Stimulated activated CD4-positive, alpha-beta T cell treated with anti-CD3 and anti-CD28 coated beads, Interleukin-2, amount 100 ng/mL, for 24 hours (primary cell): ENCODE measurements at places on chromosomes 11 and 22.

- no peak for DNase-seq
Observed at GRCh38 chr22:31282748-31283468, 9.4 kb downstream of the PIK3IP1 start.

DNA sequence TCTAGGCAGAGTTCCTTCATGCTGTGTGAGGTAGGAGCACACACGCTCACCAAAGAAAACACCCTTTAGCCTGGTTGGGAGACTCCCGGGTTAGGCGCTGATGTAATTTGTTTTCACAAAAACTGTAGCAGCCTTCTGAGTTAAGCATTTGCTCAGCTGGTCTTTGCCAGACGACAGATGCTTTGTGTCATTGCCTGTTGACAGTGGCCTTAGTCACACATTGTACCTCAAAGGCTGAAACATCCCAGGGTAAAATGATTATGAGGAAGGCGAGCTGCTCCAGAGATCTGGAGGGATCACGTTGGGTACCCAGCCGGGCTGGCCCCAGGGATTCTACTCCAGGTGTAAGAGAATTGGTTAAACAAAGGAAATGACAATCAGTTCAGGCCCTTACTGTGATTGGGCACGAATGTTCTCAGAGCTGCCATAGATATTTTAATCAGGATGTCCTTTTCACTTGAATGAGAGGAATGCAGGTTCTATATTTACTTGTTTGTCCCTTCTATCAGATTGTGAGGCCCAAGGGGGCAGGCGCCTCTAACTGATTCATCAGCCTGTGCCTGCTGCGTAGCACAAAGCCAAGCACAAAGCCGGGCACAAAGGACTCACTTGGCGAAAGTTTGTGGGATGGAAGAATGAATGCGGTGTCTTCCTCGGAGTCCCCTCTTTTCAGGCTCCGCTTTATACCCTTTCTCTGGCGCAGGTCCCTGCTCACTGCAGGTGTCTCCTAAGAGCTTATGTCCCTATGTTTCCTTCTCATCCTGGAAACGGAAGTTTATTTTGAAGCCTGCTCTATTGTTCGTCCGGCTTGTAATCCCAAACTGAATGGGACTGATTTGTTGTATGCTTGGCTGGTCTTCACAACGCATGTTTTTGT, 47.1 kb downstream of the ADM start:
- no peak for DNase-seq

- no peak for DNase-seq
Observed at GRCh38 chr11:74816664-74817063, 68.0 kb downstream of the RNF169 start.

GRCh38 chr11:1542267-1542666, 29.8 kb downstream of the DUSP8 start:
- DNase-seq = no peak

DNA sequence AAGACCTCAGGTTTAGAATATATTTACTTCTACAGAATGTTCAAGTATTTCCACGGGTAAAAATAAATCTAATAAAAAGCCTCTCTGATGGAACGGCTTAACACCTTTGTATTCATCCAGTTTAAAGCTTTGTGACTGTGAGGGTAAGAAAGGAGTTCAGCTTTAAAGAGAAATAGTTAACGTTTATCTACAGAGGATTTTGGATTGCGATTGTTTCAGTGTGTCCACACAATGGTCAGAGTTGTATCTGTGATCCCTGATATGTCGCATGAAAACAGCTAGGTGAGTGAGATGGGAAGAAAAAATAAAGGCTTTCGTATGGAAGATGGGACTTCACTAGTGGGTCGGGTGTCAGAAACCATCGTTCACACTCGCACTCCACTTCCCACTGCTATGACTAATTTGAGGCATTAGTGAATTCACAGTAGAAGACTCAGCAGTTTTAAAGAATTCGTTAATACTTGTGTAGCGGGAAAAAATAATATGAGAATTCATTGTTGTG, 1.6 kb downstream of the APLP2 start:
- DNase-seq = no peak

DNA sequence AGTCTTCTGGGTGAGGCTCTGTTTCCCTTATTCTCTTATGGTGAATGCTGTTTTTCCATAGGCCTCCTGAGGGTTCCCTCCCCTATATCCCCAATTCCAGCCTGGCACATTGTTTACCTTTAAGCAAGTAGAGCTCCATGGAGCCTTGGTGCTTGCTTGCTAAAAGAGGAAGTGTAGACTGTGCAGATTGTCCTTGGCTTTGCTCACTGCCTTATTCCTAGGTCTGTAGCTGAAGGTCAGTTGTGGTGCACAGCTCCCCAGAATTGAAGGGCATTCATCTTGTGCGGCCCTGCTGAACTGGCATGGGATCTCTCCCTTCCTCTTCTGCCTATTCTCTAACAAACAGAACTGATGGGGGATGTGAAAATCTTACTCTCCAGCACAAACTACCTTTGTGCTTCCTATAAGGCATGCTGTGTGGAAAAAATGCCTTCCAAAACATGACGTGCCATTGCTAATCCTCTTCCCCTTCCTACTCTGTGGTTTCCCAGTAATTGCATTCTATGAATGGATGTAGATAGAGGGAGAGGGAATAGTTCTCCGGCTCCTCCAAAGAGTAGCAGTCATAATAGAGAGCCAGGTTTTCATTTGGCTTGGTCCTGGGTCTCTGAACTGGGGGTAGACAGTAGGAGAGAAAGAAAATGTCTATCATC, 34.2 kb upstream of the PLET1 start:
- DNase-seq = no peak

GRCh38 chr22:29757096-29757495, 9.7 kb downstream of the ZMAT5 start:
- DNase-seq = no peak

DNA sequence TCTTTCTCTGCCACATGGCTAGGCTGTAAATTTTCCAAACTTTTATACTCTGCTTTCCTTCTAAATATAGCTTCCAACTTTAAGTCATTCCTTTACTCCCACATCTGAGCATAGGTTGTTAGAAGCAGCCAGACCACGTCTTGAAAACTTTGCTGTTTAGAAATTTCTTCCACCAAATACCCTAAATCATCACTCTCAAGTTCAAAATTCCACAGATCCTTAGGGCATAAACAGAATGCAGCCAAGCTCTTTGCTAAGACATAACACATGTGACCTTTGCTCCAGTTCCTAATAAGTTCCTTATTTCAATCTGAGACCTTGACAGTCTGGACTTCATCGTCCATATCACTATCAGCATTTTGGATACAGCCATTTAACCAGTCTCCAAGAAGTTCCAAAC, 749.9 kb downstream of the METTL15 start:
- no peak for DNase-seq

DNA sequence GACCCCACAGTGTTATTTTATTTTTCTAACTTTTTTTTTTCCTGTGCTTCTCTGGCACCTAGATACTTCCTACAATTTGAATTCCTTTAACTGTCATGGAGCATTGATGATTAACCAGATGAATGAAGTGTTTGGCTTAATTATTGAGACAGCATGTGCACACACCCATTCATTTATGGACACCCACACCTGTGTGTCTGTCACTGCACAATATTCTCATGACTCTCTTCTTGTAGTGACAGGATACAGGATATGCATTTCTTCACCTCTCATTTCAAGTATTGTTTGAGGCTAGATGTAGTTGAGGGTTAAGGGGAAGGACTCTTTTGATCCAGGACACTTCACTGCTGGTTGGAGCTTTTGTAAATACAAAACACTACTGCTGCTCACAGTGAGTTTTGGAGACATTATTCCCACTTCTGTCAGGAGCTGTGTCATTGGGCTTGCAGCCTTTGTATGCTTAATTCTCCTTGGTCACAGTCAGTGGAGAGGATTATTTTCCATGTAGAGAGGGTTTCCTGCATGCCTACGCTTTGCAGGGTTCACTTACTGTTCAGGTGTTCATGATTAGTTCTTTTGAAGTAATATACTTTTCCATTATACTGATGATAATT, 33.5 kb downstream of the SPECC1L start:
- no peak for DNase-seq

GRCh38 chr22:19902245-19902715, 39.3 kb upstream of the COMT start:
- DNase-seq = no peak

DNA sequence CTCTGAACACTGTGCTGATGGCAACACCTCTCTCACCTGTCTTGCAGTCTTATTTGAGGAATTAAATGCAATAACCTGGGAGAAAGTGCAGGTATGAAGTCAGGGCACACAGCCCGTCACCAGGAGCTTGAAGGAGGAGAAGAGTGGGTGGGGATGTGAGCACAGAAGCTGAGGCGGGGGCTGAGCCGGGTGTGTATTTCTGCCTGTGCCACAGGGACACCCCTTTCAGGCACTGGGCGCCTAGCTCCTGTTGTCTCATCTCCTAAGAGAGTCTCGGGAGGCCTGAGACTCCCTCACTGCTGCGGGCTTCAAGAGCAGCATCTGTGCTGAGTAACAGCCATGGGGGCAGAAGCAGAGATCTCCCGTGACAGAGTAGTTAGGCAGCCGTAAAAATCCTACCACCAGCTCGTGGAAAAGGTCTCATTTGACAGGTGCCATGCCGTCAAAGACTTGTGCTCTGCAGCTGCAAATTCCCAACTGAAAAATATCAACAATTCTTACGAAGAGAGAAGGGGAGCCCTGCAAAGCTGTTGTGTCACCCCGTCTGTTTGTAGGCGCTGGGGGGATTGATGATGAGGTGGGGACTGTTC, 26.8 kb downstream of the PARVB start:
- no peak for DNase-seq

DNA sequence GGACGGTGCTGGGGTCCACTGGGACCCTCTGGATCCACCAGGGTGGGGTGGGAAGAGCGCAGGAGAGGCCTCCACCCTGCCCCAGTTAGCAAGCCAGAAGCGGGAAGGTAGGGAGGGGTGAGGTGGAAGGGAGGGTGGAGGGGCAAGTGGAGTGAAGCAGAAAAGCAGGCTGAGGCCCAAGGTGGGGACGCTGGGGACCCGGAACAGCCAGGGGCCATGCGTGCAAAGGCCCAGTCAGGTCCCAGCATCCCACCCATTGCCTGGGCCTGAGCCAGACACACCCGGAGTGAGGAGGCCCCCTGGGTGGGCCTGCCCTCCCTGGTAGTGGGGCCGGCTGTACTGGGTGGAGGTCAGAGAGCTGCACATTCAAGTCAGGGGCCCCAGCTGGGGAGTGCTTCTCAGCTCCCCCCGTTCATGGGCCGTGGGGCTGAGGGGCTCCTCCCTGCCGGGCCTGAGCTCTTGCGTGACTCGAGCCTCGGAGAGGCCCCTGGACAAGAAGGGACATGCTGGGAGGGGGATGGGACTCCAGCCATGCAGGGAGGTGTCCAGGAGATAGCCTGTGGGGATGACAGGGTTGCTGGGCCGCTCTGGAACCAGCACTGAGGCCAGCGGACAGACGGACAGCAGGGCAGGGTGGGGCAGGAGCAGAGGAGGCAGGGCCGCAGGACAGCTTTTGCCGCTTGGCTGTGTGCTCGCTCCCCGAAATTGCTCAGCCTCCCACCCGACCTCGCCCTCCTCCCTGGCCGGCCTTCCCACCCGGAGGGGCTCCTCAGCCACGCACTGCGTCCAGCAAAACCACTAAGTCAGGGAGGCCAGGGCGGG, 7.7 kb downstream of the TNNT3 start:
- DNase-seq = no peak

- DNase-seq = no peak
Observed at GRCh38 chr11:120326228-120326627, 1.1 kb downstream of the TLCD5 start.

DNA sequence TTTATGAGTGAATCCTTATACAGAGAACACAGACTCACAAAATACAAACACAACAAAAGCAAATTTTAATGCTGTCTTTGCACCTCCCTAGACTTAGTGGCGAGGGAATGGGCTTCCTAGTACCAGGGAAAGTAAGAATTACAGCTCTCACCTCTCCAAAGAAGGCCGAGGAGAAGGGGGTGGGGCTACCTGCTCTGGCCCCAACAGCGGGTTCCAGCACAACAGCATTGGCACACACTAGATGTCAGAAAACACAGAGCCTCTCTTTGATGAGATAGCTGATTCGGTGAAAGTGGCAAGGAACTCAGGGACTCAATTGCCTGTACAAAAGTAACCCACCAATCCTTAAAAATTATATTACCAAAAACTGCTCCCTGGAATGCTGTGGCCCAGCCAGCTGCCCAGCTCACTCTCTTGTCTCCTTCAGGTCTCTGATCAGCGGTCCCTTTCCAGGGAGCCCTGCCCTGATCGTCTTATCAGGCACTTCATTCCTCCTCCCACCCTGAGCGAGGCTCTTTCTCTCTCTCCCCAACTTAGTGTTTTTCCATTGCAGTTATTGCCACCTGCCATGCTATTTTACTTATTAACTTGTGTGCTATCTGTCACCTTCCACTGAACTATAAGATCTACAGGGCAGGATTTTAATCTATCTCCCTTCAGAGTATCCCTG, 30.7 kb downstream of the SPON1 start:
- no peak for DNase-seq

GRCh38 chr22:27772984-27773498, 28.5 kb downstream of the MN1 start:
- DNase-seq = no peak

- DNase-seq = no peak
Observed at GRCh38 chr11:115379528-115379927, 124.7 kb downstream of the CADM1 start.

DNA sequence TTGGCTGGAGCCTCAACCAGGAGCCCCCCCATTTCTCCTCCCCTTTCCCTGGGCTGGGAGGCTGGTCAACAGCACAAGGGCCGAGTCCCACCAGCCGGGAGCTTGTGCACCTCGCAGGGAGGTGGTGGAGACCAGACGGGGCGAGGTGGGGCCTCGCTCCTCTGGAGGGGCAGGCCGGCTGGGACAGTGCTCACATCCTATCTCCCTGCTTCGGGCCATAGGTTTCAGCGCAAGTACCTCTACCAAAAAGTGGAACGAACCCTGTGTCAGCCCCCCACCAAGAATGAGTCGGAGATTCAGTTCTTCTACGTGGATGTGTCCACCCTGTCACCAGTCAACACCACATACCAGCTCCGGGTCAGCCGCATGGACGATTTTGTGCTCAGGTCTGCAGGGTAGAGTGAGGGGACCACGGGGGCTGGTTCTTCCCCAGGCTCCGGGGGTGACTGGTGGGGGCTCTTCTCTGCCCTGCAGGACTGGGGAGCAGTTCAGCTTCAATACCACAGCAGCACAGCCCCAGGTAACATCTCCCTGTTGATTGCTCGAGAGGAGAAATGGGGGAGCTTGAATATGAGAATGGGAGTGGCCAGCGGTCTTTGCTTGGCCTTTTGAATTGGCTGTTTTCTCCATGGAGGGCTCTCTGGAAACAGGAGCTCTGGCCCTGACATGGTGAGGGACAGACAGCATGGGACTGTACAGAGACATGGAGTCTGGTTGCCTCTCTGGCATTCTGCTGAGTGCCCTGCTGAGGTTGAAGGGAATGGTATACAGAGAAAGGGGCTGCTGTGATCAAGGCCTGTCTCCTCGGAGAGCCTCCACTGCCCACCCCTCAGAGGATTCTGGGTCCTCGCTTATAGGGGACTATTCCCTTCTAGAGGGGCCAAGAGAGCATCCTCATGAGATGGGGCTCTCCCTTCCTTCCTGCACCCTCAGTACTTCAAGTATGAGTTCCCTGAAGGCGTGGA, 3.3 kb downstream of the SIDT2 start:
- no peak for DNase-seq

DNA sequence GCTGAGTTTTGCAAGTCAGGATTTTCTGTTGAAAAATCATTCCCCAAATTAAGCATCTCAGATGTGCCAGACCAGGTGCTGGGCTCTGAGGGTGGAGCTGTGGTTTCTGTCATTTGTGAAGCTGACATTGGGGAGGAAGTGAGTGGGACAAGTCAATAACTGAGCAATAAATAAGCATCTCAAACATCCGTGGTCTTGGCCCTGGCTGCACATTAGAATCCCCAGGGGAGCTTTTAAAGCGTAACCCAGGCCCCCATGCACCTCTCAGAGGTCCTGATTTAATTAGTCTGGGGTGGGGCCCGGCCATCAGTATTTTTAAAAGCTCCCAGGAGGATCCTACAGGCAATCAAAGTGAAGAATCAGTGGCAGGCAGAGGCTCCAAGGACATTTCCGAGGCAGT, 420.0 kb downstream of the MN1 start:
- no peak for DNase-seq
